ENCODE measurements at places on chromosomes 4 and X.

- DNase-seq = no peak
Measured at GRCh38 chr4:123064390-123064789, 142.0 kb upstream of the NUDT6 start.

GRCh38 chrX:150255441-150256296 lies 107.4 kb upstream of the MAMLD1 start:
- no peak for DNase-seq

GRCh38 chr4:25484243-25484721 lies 107.2 kb downstream of the ANAPC4 start:
- DNase-seq = no peak

DNA sequence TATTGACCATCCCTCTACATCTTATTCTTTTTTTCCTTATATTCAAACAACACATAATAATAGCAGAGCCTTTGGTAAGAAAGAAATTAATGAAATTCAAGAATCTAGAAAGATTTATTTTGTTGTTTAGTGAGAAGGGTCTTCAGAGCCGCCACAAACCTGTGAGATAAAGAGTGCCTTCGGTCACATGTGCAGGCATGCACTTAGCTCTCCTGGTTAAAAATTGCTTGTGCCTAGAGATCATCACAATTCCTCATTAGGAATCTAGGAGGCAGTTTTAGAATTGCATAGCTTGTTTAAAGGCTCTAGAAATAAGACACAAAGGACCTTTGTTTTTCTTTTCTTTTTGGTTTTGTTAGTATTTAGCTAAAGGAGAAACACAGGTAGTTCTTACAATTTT lies 1948.4 kb upstream of the IGFBP7 start:
- no peak for DNase-seq

DNA sequence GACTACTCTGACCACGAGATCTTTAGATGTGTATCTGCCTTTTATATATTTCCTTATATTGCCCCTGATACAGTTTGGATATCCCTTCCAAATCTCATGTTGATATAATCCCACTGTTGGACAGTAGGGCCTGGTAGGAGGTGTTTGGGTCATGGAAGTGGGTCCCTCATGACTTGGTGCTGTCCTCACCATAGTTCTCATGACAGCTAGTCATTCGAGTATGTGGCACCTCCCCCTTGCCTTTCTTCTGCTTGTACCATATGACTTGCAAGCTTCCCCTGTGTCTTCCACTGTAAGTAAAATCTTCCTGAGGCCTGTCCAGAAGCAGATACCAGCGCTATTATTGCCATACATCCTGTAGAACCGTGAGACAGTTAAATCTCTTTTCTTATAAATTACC lies 145.3 kb downstream of the ZNF518B start:
- no peak for DNase-seq

DNA sequence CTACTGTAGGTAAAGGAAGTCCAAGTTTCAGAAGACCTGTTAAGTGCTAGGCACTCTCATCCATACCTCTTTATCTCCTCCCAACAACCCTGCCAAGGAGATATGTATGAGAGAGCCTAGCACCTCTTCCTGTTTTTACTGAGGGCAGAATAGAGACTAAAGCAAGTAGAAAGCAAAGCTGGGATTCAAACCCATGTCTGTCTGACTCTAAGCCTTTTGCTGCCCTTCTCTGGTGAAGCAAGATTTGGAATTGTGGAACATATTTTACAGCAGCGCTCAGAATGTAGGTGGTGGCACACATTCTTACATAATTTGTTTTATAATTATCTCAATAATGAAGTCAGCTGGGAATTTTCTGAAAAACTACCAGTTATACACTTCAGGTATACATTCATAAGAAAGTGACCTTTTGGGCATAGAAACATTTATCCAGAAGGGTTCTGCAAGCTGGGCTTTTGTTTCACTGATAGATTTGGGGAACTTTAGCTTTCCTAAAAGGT lies 41.7 kb downstream of the SEPTIN11 start:
- DNase-seq = no peak

DNA sequence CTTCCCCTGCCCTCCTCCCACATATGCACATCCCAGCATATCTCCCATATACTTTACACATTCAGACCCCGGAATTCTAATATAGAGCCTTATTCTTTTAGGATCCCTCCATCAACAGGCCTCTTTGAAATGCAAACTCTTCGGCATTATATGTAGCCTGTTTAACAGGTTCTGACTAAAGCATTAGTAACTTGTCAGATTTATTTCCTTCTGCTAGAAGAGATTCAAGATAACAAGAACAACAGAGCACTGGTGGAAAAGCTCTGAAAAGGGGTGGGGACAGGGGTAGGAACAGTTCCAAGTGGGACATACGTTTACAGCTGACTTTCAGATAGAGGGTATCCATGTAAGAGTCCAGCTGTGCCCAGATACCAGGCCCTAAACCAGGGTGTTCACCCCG lies 31.7 kb upstream of the PRPS1 start:
- no peak for DNase-seq

DNA sequence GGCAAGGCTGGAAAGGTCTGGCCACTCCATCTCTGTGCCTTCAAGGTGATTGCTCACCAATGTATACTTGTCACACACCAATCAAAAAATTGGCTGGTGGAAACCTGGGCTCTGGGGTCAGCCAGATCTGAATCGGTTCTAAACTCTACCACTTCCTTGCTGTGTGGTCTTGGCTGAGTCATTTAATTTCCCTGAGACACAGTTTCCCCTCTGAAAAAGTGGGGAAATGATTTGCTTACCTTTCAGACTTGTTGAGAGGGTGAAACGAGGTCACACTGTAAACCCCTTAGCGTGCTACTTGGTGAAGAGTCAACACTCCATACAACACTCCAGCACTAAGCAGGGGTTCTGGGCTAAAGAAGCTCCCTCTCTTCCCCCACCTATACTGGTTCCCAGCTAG lies 252.3 kb upstream of the ZIC3 start:
- DNase-seq = no peak

DNA sequence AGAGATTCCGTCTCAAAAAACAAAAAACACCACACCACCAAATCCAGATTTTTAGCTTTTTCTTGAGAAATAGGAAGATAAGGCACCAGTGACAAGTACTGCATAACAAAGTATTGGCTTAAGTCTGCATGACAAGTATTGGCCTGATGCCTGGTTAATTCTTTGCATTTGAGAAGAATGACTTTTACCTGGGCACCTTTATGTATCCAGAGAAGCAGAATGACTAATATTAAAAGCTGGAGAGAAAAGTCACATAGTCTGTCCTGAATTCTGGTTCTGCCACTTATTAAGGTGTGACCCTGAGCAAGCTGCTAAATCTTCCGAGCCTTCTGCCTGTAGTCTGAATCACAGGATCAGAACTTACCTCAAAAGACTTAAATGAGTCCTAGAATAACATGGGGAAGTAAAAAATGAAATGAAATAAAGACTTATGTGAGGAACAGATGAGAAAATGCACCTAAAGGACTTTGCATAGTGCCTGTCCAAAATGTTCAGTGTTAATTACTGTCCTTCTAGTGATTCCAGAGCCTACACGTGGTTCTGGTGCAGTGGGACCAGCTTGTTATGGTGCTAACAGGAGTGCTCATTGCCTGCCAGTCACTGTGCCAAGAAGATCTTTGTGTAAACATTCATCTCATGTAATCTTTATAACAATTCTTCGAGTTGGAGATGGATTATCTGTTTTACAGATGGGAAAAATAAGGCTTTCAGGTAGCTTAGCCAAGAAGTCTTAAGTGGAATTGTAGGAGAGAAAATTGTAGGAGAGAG lies 31.6 kb downstream of the UGDH start:
- DNase-seq = no peak

DNA sequence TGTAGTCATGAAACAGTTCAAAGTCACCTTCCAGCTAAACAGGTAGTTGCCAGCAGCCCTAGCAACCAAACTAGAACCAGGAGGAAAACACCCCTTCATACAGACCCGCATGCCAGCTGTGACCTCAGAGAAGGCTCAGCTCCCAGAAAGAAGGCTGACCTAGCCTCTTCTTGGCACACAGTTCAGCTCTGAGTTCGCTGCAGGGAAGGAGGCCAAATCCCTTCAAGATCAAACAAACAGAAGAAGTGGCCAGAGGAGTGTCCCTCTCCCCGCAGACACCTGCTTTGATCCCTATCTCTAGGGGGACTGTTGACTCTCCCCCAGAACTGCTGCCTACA lies 56.0 kb downstream of the HADH start:
- DNase-seq = no peak

GRCh38 chr4:25098964-25099891 lies 61.0 kb downstream of the SEPSECS start:
- DNase-seq = no peak

DNA sequence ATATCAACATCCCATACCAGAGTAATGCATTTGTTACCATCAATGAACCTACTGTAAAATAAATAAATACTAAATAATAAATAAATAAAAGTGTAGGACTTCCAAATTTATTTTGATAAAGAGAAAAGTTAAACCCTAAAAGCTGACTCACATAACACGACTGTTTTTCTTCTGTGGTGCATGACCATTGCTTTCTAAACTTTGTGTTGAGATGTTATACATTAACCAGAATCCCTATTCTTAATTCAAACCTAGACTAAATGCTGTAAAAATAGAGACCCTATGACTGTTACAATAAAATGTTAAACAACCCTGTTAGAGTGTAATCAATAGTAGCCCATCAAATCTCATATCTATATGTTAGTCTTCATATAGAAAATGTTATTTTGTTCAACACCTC lies 20.9 kb upstream of the PRMT9 start:
- no peak for DNase-seq

GRCh38 chr4:153451911-153452657 lies 14.1 kb upstream of the TMEM131L start:
- DNase-seq = no peak

- no peak for DNase-seq
Measured at GRCh38 chrX:71616672-71617529, 1.4 kb downstream of the CXCR3 start.

DNA sequence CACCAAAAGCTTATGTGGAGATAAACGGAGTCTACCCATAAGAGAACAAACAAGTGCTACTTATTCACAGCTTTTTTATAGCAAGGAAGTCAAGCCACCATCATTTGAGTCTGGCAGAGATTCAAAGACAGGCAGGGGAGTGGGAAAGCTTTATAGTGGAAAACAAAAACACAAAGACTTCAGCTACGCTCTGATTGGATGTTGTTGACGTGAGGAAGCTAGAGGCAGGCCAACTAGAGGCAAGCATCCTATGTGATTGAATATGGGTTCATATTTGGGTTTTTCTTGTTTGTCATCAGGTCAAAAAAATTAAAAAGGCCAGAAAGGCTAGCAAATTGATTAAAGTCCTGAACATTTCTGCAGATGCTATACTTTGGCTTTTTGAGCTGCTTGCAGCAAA lies 719 bp upstream of the TCEAL4 start:
- no peak for DNase-seq

DNA sequence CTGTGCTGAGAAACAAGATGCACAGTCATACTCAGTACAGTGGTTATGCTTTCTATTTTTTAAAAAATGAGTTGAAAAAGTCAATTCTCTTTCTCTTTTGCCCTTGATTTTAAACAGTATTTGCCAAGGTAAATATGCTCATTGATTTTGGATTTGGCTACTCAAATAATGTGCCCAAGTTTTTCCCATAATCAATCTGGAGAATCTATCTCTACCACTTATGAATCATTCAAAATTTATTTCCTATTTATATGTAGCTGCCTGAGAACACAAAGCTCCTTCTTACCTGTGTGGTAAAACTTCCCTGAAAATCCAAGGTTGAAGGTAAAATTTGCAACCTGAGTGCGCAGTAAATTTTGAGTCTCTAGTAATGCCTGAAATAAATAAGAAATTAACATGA lies 136.5 kb downstream of the NDST4 start:
- DNase-seq = no peak

DNA sequence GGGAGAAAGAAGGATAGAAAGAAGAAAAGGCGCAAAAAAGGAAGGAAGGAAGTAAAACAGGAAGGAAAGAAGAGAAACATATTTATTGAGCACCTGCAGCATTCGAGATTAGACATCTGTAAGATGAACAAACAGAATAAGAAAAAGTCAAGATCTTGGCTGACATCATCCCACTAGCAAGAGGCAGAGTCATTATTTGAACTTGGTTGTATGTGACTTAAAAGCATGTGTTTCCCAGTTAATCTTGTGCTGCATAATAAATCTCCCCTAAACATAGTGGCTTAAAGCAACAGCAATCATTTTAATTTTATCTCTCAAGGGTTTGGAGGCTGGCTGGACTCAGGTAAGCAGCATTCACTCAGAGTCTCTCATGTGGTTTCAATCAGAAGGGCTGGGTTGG lies 38.5 kb upstream of the COX7B2 start:
- no peak for DNase-seq

DNA sequence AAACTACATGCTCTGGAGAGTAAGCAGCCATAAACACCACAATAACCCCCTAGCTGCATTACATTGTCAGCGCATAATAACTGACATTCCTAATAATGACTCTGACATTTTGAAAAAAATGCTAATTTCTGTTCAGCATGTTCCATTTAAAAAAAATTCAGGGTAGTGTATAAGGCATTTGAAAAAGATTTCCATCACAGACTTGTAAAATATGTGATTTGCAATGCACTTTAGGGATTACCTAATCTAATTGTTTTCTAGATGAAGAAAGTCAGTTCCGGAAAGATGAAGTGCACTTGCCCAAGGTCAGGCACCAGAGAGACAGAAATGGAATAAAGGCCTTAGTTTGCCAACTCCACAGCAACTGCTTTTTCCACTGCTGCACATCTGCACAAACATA lies 55.3 kb downstream of the FANCB start:
- DNase-seq = no peak

DNA sequence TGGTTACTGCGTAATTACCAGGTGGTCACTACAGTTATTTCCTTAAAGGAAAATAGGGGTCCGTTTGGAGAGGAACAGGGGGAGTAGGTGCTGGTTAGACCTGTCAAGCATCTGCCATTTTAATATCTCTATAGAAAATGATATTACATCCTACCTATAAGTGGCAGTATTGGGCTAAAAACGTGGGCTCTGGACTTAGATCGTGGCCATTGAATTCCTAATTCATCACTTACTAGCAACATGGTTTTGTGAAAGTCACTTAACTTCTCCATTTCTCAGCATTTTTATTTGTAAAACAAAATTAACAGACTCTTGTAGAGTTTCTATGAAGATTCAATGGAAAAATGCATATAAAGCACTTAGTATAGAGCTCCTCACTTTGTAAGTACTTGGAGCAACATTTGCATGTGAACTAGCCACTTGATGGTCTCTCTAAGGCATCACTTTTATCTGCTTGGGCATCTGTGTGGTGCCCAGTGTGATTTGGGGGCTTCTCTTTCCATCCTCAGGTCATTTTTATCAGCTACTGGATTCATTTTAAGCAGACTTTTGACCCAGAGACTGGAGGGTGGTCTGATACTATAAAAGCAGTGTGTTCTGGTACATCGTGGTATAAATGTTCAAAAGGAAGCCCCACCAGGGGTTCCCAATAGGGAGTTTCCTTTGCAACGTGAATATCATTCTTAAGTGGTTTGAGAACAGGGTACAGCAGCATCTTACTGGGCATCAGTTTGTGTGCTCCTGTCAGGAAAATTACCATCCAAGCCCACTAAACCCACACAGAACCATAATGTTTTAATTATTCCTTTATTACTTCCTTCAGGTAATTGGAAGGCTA lies 42.7 kb upstream of the RASSF6 start:
- no peak for DNase-seq
